Glomerular endothelial cell (primary cell): ENCODE measurements at places on chromosomes 2 and 18. TPM values are rescaled to one million over a fixed set of nuclear protein-coding genes. Genes with fewer than 3 reads are reported as not detected.

DNA sequence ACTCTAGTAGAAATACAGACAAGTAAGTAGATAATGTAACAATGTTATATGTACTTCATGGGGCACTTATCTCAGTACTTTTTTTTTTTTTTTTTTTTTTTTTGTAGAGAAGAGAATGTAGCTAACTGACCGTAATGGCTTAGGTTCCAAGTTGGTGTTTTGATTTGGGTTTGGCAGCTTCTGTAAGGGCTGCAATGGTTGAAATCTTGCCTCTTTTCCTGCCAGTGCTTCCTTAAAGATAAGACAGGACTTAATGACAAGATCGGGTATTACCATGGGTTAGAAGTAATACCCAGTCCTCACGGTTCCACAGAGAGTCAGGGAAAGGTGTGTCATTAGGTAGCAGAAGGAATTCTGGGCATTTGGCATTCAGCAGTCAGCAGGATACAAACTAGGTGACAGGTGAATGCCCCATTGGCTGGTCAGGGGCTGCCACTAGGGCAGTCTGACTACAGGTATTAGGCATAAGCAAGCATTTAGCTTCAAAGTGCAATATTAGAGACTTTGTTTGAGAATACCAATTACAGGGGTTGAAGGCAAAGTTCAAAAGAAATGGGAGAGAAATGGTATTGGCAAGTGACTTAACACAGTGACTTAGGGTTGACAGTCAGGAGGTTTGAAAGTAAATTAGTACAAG is 189.4 kb upstream of the RND3 start:
- DNase-seq, result no peak

GRCh38 chr2:55876429-55877086 is 47.0 kb downstream of the EFEMP1 start:
- DNase-seq, result no peak

- DNase-seq, result no peak
Observed at GRCh38 chr18:8705238-8705960, at the start of gene MTCL1. TSS of gene MTCL1 (plus strand) at chr18:8705556. CDS start at chr18:8705661, 105 bp downstream.

- no peak for DNase-seq
Observed at GRCh38 chr2:158773121-158773520, 22.0 kb upstream of the DAPL1 start.

DNA sequence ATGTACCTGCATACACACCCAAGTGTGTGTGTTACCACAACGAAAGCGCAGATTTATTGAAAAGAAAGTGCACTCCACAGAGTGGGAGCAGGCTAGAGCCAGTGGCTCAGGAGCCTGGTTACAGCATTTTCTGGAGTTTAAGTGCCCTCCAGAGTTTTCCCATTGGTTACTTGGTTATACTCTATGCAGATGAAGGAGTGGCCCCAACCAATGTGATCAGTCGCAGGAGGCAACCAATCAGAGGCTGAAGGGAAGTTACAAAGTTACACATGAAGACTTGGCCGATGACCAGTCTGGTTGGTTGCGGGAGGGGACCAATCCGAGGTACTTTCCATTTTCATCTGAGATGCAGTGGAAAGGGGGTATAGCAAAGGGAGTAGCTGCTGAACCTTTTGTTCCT is 13.5 kb upstream of the PRLH start:
- no peak for DNase-seq

SERPINB10 gene
- not detected in 2 replicates for total RNA-seq
